ENCODE measurements at places on chromosomes 7 and 10. TPM values are rescaled to one million over a fixed set of nuclear protein-coding genes. Genes with fewer than 3 reads are reported as not detected.

WDR86 gene
- total RNA-seq, result 6.7 TPM

OR2A12 gene
- not detected for total RNA-seq

TLX1 gene
- not detected for total RNA-seq

ASAH2B gene
- 3.6 TPM for total RNA-seq

RBP3 gene
- total RNA-seq, result not detected

VPS37D gene
- 1.8 TPM for total RNA-seq

AMPH gene
- 1.9 TPM for total RNA-seq

CFAP70 gene
- total RNA-seq, result under 0.01 TPM

NAT16 gene
- total RNA-seq, result 0.15 TPM

ALOX5 gene
- not detected for total RNA-seq

MYPN gene
- 3.9 TPM for total RNA-seq

ADARB2 gene
- total RNA-seq, result not detected

IDI2 gene
- not detected for total RNA-seq

ZNF485 gene
- 3.7 TPM for total RNA-seq

CYP2C19 gene
- not detected for total RNA-seq

LRRC18 gene
- total RNA-seq, result not detected

MMS19 gene
- 97.0 TPM for total RNA-seq

ADAMTS14 gene
- total RNA-seq, result under 0.01 TPM

FAM25G gene
- not detected for total RNA-seq

PON3 gene
- total RNA-seq, result not detected

ZNF503 gene
- total RNA-seq, result 17.0 TPM

DNAJC30 gene
- total RNA-seq, result 6.2 TPM

AVL9 gene
- total RNA-seq, result 19.0 TPM

HHEX gene
- total RNA-seq, result 1.6 TPM

DGKI gene
- 1.2 TPM for total RNA-seq

WIPF3 gene
- total RNA-seq, result under 0.01 TPM

PRSS58 gene
- total RNA-seq, result not detected

CCDC7 gene
- total RNA-seq, result 1.8 TPM

CNNM1 gene
- total RNA-seq, result under 0.01 TPM

CAMK2B gene
- total RNA-seq, result not detected

RBP4 gene
- 2.8 TPM for total RNA-seq

TMEM196 gene
- not detected for total RNA-seq

UPK3BL1 gene
- total RNA-seq, result 8.7 TPM

TCF7L2 gene
- 4.0 TPM for total RNA-seq

ACTL6B gene
- not detected for total RNA-seq

AGR2 gene
- 0.74 TPM for total RNA-seq

CALHM3 gene
- not detected for total RNA-seq

SPOCK2 gene
- 0.34 TPM for total RNA-seq

NUDCD3 gene
- 46.4 TPM for total RNA-seq

HGF gene
- total RNA-seq, result 30.3 TPM

ST8SIA6 gene
- 0.67 TPM for total RNA-seq

BAMBI gene
- total RNA-seq, result 2.5 TPM

FAM24B gene
- total RNA-seq, result 4.5 TPM

ITPRID1 gene
- total RNA-seq, result not detected

MBL2 gene
- total RNA-seq, result not detected

CAMK1D gene
- total RNA-seq, result 0.67 TPM

NUP42 gene
- total RNA-seq, result 26.6 TPM

CTBP2 gene
- total RNA-seq, result 52.6 TPM

TEX47 gene
- not detected for total RNA-seq

OR2A42 gene
- not detected for total RNA-seq

SPDYE8 gene
- not detected for total RNA-seq

TRPV6 gene
- total RNA-seq, result not detected

Data from bronchus fibroblast of lung (primary cell).